Muscle of arm (tissue), 14 donors: ENCODE measurements at places on chromosomes 5 and 9. TPM values are rescaled to one million over a fixed set of nuclear protein-coding genes. Genes with fewer than 3 reads are reported as not detected.

Gene ADCY2
- polyA plus RNA-seq = 57.5 TPM

GRCh38 chr5:1016036-1016435, 7.4 kb downstream of the NKD2 start:
- no peak for DNase-seq

DNA sequence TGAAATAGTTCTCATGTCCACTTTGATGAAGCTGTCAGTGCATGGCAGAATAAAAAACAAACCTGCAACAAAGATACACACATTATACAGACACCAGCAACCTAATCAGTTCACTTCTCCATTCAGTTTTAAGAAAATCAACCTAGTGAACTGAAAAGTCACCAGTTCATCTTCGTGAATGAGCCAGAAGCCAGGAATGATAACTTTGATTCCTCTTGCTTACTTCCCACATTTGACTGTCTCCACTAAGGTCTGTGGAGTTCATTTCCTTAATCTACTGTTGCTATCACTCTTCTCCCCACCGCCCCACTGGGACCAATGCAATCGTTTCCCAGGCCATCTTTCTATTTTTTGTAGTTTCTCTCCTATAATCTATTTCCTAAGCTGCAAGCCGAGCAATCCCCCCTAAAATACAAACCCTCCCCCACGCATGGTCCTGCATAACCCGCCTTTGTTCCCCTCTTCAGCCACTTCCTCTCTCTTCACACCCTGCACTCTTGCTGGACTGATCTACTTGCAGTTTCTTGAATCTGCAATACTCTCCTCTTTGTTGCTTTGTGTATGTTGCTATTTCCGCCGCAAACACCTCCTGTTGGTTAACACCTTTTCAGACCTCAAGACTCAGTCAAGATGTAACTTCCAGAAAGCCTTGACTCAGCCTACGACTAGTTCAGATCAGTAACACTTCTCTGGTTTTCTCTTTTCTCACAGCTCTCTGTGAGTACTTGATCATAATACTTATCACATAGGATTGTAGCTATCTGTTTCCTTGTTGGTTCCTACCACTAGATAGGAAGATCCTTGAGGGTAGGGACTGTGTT, 16.6 kb downstream of the STOM start:
- DNase-seq = no peak

Gene PCDHGB6
- polyA plus RNA-seq = 7.7 TPM
